ENCODE measurements at places on chromosomes 12 and 14.

GRCh38 chr12:104049278-104049902, 597 bp downstream of the GLT8D2 start:
- H3K4me1 ChIP-seq: no peaks in the 10 kb centered on the region
- peak; percentile 40 for DNase-seq
- H3K4me3 ChIP-seq: peak overlapping the region; percentile 50
- H3K27me3 ChIP-seq: no peaks in the 10 kb centered on the region

- H3K4me3 ChIP-seq: no peak overlapping the region
- no peaks in the 10 kb centered on the region for H3K27me3 ChIP-seq
- no peak for DNase-seq
Measured at GRCh38 chr12:49026678-49027480, 8.3 kb upstream of the PRKAG1 start.

- no peak for DNase-seq
- no peaks in the 10 kb centered on the region for H3K4me1 ChIP-seq
- H3K27me3 ChIP-seq: no peaks in the 10 kb centered on the region
- H3K4me3 ChIP-seq: no peak overlapping the region
- no peak overlapping the region for H3K27ac ChIP-seq
- H3K36me3 ChIP-seq: no peaks in the 10 kb centered on the region
Measured at GRCh38 chr12:49917788-49918173, 14.1 kb upstream of the FAIM2 start.

GRCh38 chr12:98644433-98644711, 216 bp downstream of the IKBIP start:
- H3K27me3 ChIP-seq: no peaks in the 10 kb centered on the region
- no peaks in the 10 kb centered on the region for H3K36me3 ChIP-seq
- DNase-seq: no peak
- H3K4me3 ChIP-seq: peak overlapping the region; percentile 75
- no peaks in the 10 kb centered on the region for H3K4me1 ChIP-seq

DNA sequence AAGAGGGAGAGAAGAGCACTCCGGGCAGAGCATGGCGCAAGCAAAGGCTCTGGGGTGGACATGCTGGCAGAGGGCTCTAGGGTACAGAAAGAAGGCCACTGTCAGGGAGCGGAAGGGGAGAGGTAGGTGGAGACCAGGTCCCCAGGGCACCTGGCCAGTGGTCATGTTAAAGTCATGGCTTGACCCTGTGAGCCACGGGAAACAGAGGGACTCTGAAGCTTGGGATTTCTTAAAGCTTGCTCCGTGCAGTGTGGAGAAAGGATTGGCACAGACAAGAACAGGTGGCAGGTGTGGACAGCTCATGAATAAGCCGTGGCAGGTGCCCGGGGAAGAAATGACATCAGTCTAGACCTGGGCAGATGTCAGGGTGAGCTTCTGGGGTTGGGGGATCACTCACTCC, 413.8 kb downstream of the BCL11B start:
- no peak overlapping the region for H3K27ac ChIP-seq
- no peak overlapping the region for H3K4me3 ChIP-seq
- no peaks in the 10 kb centered on the region for H3K27me3 ChIP-seq
- H3K4me1 ChIP-seq: no peaks in the 10 kb centered on the region
- H3K36me3 ChIP-seq: no peaks in the 10 kb centered on the region

- no peaks in the 10 kb centered on the region for H3K36me3 ChIP-seq
- peaks cover 46% of the 10 kb centered on the region for H3K27me3 ChIP-seq
- no peak overlapping the region for H3K27ac ChIP-seq
- H3K4me1 ChIP-seq: peaks cover 7% of the 10 kb centered on the region
- DNase-seq: no peak
Measured at GRCh38 chr12:102951841-102952240, 5.6 kb upstream of the ASCL1 start.

- no peaks in the 10 kb centered on the region for H3K36me3 ChIP-seq
- H3K27me3 ChIP-seq: no peaks in the 10 kb centered on the region
- H3K27ac ChIP-seq: no peak overlapping the region
- DNase-seq: no peak
- H3K4me1 ChIP-seq: no peaks in the 10 kb centered on the region
- no peak overlapping the region for H3K4me3 ChIP-seq
Measured at GRCh38 chr12:119829439-119829838, 47.7 kb downstream of the CIT start.

DNA sequence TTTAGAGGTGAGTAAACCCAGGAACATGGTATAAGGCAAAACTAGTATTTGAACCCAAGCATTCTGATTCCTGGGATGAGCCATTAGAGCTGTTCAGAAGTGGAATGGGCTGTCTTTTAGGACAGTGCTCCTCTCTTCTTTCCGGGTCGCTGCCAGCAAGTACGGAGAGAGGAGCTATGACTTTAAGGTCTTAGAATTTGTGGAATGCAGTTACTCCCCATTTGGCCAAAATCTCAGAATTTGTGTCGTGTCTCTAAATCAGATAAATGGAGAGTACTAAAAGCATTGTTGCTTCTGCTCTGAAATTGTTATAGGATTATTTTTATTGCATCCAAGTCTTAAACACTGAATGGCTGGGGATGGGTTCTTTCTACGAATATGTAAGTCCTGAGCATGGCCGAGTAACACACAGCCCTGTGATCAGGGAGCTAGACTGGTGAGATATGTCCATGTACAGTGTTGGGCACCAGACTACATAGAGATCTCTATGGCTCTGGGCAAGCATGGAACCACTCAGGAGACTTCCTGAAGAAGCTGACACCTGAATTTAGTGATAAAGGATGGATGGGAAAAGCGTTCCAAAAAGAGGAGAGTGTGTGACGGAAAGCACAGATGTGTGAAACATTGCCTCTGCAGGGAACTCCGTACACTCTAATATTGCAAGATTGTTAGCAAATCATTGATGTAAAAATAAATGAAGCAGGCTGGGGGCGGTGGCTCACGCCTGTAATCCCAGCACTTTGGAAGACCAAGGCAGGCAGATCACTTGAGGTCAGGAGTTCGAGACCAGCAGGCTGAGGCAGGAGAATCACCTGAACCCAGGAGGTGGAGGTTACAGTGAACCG, 184.7 kb downstream of the SRGAP1 start:
- peak overlapping the region; percentile 30 for H3K27ac ChIP-seq
- peak; percentile 80 for DNase-seq
- H3K4me3 ChIP-seq: no peak overlapping the region
- H3K36me3 ChIP-seq: no peaks in the 10 kb centered on the region

DNA sequence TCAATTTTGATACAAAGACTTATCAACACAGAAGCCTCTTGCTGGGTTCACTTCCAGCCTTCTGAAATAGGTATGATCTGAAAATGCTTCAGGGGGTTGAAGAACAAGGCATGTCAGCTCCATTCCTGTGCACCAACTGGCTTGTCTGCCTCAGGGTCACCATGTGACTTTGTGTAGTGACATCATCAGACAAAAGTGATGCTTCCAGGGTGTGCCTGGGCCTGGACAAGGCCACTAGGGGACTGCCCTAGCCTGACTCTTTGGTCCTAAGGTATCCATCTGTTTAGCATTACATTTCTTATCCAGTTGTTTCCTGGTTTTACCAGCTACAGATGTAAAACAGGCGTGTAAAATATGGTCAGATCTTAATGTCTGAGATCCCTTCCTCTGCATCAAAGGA, 155.6 kb downstream of the CAND1 start:
- no peak overlapping the region for H3K4me3 ChIP-seq
- DNase-seq: peak; percentile 84
- H3K27me3 ChIP-seq: no peaks in the 10 kb centered on the region
- peaks cover 8% of the 10 kb centered on the region for H3K4me1 ChIP-seq
- H3K36me3 ChIP-seq: no peaks in the 10 kb centered on the region
- no peak overlapping the region for H3K27ac ChIP-seq

DNA sequence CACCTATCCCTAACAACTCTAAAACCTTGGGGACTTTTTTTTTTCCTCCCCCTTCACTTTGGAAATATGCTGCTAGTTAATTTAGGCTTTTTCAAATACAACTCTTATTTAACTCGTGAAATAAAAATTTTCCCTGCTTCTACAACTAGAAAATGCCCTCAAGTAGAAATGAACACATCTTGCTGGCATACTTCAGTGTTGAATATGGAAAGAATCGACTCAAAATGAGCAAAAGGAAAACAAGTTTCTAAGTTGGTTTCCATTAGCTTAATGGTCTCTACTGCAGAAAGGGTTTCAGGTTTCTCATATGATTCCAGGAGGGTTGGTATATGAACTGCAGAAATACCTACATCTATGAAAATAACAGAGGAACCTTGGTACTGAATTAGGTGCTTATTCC, 118.3 kb upstream of the TMTC1 start:
- no peak for DNase-seq
- no peaks in the 10 kb centered on the region for H3K36me3 ChIP-seq
- H3K27ac ChIP-seq: no peak overlapping the region
- H3K4me1 ChIP-seq: no peaks in the 10 kb centered on the region
- no peaks in the 10 kb centered on the region for H3K27me3 ChIP-seq
- H3K4me3 ChIP-seq: no peak overlapping the region

- H3K4me1 ChIP-seq: peaks cover 6% of the 10 kb centered on the region
Measured at GRCh38 chr12:79420146-79420618, 270.6 kb downstream of the PAWR start.

DNA sequence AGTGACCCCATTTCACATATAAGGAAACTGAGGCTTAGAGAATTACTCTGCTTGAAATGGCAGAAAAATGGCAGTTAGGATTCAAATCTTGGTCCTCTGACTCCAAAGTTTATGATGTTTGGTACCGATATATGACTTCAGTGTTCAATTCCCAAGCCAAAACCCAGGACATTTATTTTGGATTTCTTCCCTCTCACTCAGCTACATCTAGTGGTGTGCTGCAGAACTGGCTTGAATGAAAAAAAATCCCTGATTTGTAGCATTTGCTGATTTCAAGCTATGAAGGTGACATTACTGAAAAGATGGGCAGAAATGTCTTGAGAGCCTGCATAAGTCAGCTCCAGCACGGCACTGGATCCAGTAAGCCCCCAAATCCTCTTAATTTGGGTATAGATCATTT, 106.4 kb downstream of the EFCAB11 start:
- H3K27ac ChIP-seq: no peak overlapping the region
- H3K27me3 ChIP-seq: no peaks in the 10 kb centered on the region
- peaks cover 8% of the 10 kb centered on the region for H3K4me1 ChIP-seq
- no peaks in the 10 kb centered on the region for H3K36me3 ChIP-seq
- H3K4me3 ChIP-seq: no peak overlapping the region

DNA sequence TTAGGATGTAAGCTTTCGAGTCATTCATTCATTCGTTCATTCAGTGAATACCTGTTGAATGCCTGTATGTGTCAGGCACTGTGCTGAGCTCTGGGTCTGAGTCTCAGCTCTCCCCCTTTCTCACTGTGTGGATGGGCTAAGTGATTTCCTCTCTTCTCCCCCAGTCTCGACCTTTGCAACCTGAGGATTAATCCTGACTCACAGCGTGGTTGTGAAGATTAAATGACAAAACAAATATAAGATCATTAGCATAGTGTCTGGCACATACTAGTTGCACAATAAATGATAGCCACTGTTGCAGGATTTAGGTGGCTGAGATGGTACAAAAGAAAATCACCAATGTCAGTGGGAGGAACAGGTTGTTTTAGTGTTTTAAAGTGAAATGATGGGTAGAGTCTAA, 136.7 kb downstream of the GPR135 start:
- no peak for DNase-seq
- no peaks in the 10 kb centered on the region for H3K27me3 ChIP-seq
- H3K4me1 ChIP-seq: no peaks in the 10 kb centered on the region
- no peak overlapping the region for H3K27ac ChIP-seq
- H3K4me3 ChIP-seq: no peak overlapping the region

Measured in trophoblast cell (in vitro differentiated cells and primary cell).